ENCODE measurements at places on chromosomes 16 and 17.

- peak; percentile 59 for DNase-seq
Measured at GRCh38 chr17:49361129-49361901, 735 bp downstream of the ZNF652 start.

DNA sequence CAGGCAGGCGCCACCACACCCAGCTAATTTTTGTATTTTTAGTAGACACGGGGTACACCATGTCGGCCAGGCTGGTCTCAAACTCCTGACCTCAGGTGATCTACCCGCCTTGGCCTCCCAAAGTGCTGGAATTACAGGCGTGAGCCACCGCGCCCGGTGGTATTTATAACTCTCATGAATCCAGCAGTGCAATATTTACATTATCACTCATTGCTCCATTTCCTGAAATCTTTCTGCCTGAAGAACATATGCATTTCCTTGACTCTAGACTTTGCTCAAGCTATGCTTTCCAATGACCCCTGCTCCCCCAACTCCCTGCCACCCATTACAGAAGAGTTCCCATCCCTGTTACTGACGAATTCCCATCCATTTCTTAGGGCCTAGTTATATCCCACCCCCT is 19.7 kb upstream of the NDUFAB1 start:
- no peak for DNase-seq

GRCh38 chr16:72934636-72935403 is 113.1 kb downstream of the ZFHX3 start:
- DNase-seq, result no peak

- DNase-seq, result peak; percentile 60
Measured at GRCh38 chr17:78114831-78115723, 13.5 kb downstream of the TMC6 start.

GRCh38 chr17:15133143-15133542 is 132.0 kb downstream of the PMP22 start:
- DNase-seq, result no peak

DNA sequence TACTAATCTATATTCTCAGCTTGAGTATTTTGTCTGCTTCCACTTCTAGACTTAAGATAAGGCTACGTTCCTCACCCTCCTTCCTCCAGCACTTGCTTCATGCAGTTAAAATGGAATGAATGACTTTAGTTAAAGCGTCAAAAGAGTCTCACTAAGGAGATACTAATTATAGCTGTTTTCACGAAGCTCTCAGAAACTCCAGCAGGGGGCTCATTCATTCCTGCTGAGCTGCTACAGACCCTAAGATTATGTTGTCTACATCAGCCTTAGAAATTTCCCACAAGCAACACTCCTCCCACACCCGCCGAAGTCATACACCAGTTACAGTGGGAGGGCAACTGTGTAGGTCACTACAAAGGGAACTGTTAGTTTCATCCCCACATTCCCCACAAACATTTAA is 57.0 kb upstream of the KIFC3 start:
- DNase-seq, result peak; percentile 32

GRCh38 chr17:60094754-60095153 is 16.0 kb upstream of the HEATR6 start:
- DNase-seq, result no peak

GRCh38 chr16:11877374-11877773 is 26.0 kb upstream of the RSL1D1 start:
- no peak for DNase-seq

DNA sequence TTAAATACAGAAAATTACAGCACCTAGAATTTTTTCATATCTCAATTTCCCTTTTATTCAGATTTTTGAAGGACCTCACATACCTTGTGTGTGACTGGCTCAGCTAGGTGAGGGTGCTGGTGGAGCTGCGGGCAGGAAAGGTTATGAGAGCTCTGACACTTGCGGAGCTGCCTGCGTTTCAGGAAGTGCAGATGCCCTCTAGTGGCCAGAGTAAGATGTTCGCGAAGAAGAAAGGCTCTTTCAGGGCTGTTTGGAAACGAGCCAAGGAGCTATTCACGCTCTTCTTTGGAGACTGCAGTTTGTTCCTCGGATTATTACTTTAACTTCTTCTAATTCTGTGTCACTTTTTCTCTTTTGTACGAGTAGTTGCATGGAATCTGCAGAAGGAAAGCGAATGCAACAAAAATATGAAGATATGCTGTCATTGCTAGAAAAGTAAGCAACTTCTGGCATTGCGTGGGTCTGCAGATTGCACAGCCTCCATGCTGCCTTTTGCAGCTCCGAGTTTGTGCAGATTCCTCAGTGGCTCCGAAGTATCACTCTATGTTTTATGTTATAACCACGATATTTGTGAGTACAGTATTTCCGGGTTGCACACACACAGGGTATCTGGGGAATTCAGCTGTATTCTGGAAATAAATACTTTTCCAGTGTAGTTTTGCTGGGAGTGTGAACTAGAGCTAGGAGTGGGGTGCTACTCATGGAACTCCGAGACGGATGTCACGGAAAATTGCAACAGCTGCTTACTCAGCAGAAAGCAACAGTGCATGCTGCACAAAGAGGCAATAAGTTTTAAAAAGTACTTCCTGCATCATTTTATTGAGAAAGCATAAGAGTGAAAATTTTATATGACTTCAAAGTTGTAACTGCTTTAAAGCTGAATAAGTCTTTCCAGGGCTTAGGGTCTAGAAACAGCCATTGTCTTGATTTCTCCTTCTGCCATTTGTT is 46.3 kb downstream of the DNAH9 start:
- DNase-seq, result peak; percentile 73

DNA sequence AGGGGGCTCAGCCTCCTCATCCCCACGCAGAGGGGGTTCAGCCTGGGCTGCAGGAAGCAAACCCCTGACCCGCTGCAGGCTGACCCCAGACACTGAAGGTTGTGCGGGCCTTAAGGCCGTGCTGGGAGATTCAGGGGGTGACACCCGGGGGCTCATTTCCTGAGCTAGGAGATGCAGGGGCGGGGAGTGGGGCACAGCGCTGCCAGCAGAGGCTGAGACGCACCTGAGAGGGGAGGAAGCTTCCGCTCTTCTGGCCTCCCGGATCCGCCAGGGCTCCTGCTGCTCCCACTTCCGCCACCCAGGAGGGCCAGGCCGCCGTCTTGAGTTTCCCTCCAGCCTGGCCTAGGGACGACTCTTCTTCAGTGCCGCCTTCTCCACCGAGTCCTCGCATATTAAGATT is 173.2 kb upstream of the FOXF1 start:
- peak; percentile 66 for DNase-seq

DNA sequence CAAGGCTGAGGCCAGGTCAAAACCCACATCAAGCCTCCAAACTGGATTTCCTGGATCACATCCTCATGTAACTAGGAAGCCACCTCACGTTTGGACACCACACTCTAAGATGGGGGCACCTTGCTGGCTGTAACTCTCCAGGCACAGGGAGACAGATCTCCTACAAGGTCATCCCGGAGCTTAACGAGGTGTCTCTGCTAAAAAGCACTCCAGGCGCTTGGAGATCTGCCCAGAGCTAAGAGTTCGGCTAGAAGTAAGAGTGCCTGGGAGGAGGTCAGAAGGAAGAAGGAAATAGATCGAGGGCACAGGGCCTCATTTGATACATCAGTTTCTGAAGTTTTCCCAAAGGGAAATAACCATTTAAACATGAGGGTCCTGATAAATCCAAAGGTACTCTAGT is 15.9 kb downstream of the PSMB3 start:
- no peak for DNase-seq

- no peak for DNase-seq
Measured at GRCh38 chr17:299546-299945, 53.1 kb downstream of the RPH3AL start.

- DNase-seq, result peak; percentile 54
Measured at GRCh38 chr16:77963185-77964044, 58.9 kb upstream of the CLEC3A start.

DNA sequence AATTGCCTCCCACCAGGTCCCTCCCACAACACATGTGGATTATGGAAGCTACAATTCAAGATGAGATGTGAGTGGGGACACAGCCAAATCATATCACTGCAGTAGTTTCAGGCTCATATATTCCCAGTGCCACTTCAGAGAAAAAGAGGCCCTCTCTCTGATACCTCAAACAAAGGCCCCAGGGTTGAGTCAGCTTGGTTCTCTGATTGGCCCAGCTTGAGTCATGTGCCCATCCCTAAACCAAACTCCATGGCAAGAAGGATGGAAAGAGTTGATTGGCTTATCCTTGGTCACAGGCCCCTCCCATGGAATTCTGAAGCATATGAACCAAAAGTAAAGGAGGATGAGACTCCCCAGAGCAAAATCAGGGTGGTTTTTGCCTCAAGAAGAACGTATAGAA is 75.9 kb upstream of the IRX6 start:
- no peak for DNase-seq

DNA sequence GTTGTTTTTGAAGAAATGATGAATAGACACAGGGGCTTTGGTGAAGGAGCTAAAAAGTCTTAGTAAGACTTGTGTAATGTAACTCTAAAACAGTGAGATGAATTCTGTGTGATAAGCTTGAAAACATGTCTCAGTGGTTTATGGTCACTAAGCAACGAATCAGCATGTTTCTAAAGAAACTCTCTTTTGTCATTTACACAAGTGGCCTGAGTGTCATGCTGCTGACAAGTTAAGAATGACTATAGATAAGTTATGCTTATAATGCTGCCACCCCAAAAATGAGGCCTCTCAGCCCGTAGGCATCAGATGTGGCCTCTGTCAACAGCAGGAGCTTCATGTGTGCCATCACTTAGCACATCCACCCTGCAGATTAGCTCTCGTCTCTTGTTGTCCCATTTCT is 8.7 kb downstream of the COX10 start:
- DNase-seq, result no peak

DNA sequence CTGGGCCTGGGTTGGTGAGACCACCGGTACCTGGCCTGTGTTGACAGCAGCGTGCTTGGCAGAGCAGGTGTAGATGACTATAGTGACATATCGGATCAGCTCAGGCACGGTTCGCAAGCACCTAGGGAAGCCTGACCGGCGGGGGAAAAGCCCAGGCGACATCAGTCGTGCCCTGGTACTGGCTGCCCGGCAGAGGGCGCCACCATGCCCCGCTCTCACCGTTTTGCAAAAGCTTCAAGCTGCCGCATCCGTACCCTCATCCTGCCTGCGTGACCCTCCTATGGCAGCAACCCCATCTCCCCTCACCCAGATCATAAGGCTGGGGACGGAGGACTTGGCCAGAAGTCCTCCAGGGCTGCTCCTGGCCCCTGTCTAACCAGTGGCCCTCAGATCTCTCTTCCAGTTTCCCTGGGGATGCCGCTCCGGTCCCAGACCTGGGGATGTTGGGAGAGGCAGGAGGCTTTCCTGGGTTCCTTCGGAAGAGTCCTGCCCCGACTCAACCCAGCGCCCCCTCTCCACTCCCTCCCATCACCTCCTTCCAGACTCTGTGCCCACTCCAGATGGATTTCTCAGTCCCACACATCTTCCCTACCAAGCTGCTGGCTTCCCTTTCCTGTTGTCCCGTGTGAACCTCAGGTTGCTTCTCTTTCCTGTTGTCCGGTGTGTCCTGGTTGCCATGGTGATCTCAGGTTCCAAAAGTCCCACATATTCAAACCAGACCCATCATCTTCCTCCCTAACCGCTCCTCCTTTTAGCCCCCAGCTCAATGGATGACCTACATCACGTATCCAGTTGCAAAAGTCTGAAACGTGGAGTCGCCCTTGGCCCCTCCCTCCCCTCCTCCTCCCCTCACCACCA is 13.7 kb downstream of the ALOX12B start:
- DNase-seq, result peak; percentile 94

GRCh38 chr17:4852567-4853207 is 19.5 kb downstream of the MINK1 start:
- DNase-seq, result no peak

- DNase-seq, result no peak
Measured at GRCh38 chr16:62177351-62178203, 141.3 kb upstream of the CDH8 start.

DNA sequence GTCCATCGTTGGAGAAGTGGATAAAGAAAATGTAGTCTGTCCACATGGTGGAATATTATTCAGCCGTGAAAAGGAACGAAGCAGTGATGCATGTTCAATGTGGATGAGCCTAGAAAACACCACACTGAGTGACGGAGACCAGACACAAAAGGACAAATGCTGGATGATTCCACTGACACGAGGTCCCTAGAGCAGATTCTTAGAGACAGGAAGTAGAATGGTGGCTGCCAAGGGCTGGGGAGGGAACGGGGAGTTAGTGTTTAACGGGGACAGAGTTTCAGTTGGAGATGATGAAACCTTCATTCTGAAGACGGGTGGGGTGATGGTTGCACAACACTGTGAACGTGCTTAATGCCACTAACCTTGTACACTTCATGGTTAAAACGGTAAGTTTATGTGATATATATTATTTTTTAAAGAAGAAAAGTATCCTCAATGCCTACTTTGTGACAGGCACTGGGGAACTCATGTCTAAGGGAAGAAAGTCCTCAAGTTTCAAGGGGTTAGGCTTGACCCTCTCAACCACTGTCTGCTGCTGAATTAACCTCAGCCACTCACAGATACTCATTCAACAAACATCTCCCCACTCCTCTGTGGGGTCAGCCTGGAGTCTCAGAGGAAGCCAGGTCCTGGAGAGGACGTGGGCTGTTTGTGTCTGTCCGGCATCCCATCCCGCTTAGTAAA is 17.6 kb downstream of the C16orf74 start:
- DNase-seq, result no peak

GRCh38 chr17:39641883-39642282 is 4.9 kb downstream of the STARD3 start:
- no peak for DNase-seq

DNA sequence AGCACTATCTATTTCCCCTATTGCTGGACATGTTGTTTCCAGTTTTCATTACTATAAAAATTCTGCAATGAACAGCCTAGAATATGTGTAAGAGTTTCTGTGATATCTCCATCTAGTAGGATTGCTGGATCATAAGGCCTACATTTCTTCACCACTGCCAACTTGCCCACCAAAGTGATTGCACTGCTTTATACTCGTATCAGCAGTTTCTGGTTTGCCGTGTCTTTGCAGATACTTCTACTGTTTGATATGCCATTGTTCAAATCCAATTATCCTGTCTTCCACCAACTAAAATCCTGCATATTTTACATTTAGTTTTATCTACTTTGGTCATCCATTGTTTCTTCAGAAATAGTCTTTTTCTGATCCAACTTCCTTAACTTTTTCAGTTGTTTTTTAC is 21.1 kb downstream of the CEP95 start:
- DNase-seq, result no peak

- no peak for DNase-seq
Measured at GRCh38 chr17:41390411-41390938, 6.9 kb downstream of the KRT31 start.

DNA sequence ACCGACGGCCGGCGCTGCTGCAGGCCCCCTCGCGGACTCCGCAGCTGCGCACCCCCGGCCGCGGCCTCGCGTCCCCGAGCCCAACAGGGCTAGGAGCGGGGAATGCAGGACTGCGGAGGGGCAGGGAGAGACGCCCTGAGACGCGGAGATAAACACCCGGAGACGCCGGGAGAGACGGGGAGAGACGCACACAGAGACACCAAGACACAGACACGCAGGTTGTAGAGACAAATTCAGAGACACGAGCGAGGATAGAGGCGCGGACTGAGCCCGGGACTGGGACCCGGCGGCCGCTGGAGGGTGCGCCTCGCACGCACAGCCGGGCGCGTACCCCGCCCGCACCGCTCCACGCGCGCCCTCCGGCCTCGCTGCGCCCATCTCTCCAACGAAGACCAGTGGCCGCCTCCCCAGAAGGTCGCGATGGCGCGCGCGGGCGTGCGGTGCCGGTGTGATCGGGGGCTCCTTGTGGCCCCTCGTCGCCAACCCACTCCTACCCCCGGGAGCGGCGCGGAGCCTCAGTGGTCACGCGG is 902 bp downstream of the STAC2 start:
- DNase-seq, result peak; percentile 84

GRCh38 chr17:29042679-29043538 is at the start of gene PIPOX:
Gene PIPOX, plus strand, starts transcription at chr17:29043141. Its CDS starts 85 bp downstream, at chr17:29043226.
- peak; percentile 83 for DNase-seq

Data from H7 (cell line).